ENCODE measurements at places on chromosomes 7 and 10.

DNA sequence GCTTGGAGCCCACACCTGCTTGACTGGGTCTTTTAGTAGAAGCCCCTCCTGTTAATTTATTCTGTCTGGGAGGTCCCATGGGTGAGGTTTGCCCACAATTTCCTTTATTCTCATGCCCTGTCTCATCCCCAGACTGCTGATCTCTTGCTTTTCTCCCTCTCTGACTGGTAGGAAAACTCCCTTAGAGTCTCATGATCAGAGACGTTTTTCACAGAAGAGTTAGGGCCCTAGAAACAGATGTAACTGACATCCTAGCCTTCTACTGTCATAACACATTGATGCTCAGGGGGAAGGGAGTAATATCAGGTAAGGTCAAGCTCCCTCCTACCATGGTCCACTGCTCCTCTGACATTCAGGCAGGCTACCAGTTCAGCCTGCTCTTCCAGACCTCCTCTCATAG is 43.7 kb upstream of the WASL start:
- no peak for DNase-seq

DNA sequence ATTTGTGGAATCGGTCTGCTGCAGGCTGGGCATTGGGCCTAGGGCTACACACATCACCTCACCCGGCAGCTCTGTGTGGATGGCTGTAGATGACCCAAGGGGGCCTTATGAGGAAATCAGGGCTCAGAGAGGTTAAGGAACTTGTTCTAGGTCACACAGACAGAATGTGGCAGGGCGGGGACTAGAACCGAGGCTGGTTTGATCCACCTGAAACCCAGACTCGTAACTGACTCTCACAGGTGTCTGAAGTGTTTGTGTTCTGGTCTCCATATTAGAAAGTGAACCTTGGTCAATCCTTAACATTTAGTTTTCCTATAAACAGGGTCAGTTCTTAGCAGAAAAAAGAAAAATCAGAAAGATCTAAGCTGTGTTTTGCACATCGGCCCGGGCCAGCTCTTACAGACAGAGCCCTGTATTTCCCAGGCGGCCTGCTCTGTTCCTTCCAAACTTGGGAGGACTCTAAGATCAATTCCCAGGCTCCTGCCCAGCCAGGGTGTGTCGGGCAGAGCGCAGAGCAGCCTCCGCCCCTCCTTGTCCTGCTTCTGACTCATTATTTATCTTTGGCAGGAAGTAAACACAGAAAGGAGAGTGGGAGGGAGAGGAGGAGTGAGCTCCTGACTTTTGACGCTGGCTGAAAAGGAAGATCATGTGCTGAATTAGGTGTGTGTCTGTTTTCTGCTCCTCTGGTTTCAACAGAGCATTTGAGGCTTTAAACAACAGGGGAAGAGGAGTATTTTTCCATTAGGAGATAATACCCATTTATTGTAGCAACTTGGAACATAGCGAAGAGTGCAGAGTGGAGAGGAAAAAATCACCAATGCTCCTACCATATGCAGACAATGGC is 74.1 kb downstream of the TACC2 start:
- DNase-seq: no peak

DNA sequence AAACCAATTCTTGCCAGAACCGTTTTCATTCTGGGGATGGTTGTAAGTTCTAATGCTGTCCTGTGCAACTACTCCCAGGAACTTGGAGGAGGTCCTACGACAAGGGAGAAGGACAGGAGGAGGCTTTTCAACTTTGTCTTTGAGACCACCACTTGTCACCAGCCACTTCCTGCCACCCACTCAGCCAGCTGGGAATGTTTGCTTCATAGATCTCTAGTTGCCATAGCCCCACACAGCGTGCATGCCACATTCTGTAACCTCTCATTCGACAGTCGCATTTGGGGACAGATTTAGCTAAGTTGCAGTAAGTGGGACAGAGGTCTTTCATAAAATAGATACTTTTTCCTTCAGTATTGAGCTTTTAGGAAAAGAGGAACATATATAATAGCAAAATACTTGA is 78.0 kb downstream of the TAF3 start:
- no peak for DNase-seq

- no peak for DNase-seq
These were observed 239.0 kb downstream of the REEP3 start for GRCh38 chr10:63760034-63760707.

DNA sequence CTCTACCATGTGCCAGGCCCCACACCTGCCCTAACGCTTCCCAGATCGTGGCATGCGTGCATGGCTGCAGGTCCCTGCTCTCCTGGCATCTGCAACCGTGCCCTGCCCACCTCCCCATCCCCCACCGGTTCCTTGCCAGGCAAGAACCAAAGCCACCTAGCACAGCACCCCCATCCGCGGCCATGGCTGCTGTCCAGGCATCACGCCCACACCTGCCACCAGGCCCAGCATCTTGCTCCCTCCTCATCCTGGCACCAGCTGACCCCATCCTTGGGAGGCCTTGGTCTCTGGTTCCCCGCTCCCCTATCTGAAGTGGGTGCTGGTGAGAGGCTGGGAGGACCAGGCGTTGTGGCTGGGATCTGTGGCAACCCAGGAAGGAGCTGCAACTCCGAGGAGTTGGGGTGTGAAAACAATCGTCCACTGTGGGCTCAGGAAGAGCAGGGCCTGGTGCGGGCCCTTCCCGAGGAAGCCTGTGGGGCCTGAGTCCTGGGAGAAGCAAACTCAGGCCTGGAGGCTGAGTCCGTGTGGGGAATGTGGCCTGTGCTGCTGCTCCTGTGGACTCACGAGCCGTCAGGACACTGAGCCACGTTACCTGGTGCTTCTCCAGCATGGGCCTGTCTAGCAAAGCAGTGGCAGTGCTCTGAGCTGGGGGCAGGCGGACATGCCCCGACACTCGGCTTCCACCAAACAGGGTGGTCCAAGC is 417.1 kb downstream of the DNAJB6 start:
- no peak for DNase-seq

GRCh38 chr7:106959753-106960152 is 84.8 kb upstream of the PRKAR2B start:
- DNase-seq: no peak

DNA sequence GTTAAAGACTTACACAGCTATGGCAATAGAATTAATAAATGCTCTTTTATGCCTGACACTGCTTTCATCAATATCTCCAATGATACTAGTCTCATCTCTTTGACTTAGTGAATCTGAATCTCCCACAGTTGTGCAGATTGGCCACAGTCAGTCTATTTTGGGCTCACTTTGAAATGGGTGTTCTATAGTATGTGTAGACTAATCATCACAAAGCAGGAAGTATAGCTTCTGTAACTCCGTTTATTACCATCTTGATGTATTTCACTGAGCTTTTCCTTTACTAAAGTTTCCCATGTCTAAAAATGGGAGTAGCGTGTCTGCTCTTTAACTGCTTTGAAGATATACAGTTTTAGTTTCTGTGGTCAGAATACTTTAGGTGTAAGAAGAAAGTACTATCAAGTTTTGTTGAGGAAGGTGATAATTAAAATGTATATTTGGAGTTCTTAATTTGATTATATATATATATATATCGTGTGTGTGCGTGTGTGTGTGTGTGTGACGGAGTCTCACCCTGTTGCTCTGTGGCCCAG is 70.1 kb downstream of the ST7 start:
- DNase-seq: no peak
